Aortic smooth muscle cell (primary cell): ENCODE measurements at places on chromosomes 6 and 20. TPM values are rescaled to one million over a fixed set of nuclear protein-coding genes. Genes with fewer than 3 reads are reported as not detected.

KCNK16 gene
- total RNA-seq = not detected in 2 replicates

FLOT1 gene
- total RNA-seq = 138 and 150 TPM in 2 replicates

CLPSL2 gene
- not detected in 2 replicates for total RNA-seq

CCN6 gene
- total RNA-seq = not detected in 2 replicates

SLC35F1 gene
- total RNA-seq = not detected in 2 replicates
